ENCODE measurements at places on chromosomes 12 and 14.

DNA sequence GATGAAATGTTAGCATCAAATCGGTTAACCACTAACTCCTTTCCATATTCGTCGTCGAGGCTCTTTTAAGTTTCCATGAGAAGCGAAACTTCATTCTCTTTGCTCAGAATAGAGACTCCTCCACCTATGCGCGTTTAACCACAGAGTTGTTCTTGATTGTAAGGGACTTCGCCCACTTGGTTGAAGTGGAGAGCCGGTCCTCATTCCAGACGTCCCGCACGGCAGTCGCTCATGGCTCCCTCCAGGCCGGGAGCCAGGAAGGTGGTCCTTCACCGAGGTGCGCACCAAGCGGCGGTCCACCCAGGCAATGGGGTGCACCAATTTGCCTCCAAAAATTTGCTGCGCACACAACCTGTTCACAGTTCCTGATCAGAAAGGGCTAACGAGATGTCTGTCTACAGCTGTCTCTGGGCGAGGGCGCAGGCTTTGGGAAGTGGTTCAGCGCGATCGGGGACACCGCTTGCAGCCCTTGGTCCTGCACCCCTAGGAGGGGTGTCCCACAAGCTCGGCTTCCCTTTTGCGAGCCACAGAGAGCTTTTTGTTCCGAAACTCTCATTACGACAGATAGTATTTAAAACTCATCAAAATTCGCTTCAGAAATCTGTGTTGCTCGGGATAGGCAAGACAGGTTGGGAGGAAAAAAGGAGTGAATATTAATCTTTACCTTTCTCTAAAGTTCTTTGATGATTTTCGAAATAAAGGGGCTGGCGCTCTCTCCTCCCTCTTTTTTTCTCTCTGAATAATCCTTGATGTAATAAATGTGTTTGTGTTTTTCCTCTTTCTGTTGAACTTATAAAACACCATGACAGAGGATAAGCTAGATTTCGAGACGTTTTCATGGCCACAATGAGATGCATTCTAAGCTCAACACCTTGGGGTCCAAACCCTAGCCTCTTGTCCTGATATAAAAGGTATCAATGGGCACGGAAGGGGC is 6.4 kb upstream of the ALX1 start:
- DNase-seq = no peak

DNA sequence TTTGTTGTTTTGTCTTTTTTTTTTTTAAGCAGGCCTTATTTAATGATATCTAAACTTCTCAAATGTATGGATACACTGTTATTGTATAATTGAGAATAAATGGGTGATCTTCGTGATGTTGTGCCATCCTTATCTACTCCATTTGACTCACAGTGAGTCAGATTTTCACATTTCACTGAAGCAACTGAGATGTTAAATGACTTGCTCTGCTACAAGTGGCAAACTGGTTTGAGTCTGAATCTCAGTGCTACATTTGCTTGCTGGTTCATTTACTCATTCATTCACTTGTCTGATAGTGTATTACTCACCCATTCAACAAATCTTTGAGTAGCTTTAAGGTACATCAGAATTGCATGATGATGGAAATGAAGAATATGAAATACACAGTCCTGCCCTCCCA is 2.6 kb downstream of the KIAA0586 start:
- DNase-seq = no peak

GRCh38 chr12:28497889-28498411 is 307.7 kb downstream of the CCDC91 start:
- DNase-seq = no peak

DNA sequence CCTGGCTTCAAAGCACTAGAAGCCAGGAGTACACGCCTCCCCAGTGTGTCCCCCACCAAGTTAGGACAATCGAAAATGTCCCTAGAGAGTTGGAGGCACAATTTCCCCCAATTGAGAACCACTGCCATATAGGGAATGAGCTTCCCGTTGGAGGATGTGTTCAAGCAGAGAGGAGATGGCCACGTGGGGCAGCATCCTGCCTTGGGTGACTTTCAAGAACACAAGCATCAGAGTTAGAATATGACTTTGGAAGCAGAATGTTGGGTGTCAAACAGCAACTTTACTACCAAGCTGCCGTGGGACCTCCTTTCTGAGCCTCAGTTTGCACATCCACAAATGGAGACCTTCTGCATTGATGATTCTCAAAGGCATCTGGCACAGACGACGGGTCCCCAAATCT is 56.5 kb downstream of the RFLNA start:
- DNase-seq = no peak

GRCh38 chr14:42027271-42027670 is 420.6 kb downstream of the LRFN5 start:
- no peak for DNase-seq

DNA sequence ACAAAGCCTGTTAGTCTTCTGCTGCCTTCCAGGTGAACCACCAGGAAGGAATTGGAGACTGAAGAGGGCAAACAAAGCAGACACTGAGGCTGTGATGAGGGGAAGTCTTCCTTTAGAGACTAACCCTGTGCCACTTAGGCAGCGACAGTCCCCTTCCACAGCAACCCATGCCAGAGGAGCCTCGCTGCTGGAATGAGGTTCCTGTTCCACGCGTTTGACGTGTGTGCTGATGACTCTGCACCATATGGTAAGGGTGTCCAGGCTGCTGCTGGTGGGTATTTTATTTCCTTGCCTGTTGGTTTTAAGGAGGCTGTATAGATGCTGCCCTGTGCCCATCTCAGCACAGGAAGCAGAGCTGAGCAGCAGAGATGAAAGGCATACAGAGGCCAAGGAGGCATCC is 361.9 kb upstream of the FKBP4 start:
- DNase-seq = no peak

DNA sequence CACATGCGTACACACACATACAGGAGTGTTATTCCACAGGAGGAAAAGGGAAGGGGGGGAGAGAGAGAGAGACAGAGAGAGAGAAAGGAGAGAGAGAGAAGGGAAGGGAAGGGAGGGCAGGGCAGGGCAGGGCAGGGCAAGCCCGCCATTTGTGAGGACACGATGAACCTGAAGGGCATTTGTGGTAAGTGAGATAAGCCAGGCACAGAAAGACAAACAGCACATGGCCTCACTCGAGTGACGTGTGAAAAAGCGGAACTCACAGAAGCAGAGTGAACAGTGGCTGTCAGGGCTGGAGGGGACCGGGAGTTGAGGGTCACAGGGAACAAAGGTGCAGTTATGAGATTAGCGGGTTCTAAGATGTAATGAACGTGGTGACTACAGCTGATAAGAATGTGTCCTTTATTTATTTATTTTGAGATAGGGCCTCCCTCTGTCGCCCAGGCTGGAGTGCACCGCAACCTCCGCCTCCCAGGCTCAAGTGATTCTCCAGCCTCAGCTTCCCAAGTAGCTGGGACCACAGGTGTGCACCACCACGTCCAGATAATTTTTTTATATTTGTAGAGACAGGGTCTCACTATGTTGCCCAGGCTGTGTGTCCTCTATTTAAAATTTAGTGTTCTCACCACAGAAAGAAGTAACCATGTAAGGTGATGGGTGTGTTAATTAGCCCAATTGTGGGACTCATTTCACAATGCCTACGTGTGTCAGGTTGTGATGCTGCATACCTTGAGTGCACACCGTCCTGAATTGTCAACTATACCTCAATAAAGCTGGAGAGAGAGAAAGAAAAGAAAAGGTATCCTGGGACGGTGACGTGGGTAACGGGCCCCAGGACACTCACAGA is 18.7 kb upstream of the FBRSL1 start:
- no peak for DNase-seq

- no peak for DNase-seq
These were observed 1.1 kb upstream of the HDAC7 start for GRCh38 chr12:47820631-47821345.

- DNase-seq = peak; percentile 76
These were observed 74.3 kb downstream of the RFLNA start for GRCh38 chr12:124369055-124369826.

GRCh38 chr14:92637228-92637627 is 111.2 kb downstream of the LGMN start:
- no peak for DNase-seq

Data from hypothalamus (tissue), 51 donors.